Aorta (tissue), 5 donors: ENCODE measurements at places on chromosomes 5 and 9. TPM values are rescaled to one million over a fixed set of nuclear protein-coding genes. Genes with fewer than 3 reads are reported as not detected.

DNA sequence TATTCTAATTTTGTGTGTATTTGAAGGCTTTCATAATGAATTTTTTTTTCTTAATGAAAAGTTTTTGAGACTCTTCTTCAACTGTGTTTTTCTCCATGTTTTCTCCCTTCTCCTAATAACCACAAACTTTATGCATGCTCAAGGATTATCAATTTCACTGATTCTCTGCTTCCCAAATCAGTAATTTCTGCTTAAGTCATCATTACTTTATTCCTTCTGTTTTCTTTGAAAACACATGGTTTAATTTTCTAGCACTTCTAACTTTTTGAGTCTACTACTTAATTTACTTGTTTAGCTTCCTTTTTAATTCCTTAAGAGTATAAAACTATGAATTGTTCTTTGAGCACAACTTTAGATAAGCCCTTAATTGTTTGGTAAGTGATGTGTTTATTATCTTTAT lies 11.5 kb upstream of the FBN2 start:
- no peaks in the 10 kb centered on the region for H3K27me3 ChIP-seq
- no peaks in the 10 kb centered on the region for H3K36me3 ChIP-seq
- no peak overlapping the region for H3K4me3 ChIP-seq

DNA sequence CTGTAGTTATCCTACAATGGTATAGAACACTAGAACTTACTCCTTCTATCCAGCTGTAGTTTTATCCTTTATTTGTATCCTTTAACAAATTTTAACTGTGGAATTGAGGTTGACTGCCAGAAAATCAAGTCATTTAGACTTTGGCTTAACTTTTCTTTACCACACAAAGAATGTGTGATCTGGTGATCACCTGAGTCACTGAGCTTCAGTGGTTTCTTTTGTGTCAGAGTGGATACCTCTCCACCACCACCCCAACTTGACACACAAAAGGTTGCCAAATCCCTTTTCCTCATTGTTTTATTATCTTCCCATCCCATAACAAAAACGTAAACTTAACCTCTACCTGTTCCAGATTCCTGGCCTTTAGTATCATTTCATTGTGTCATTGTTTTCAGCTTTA lies 5.5 kb downstream of the OTULIN start:
- no peak for DNase-seq
- H3K27ac ChIP-seq = no peak overlapping the region
- no peak overlapping the region for H3K4me3 ChIP-seq
- H3K4me1 ChIP-seq = peaks cover 6% of the 10 kb centered on the region

GRCh38 chr5:149130121-149130914 lies 11.0 kb upstream of the ABLIM3 start:
- no peaks in the 10 kb centered on the region for H3K36me3 ChIP-seq
- no peak overlapping the region for H3K4me3 ChIP-seq
- H3K27me3 ChIP-seq = no peaks in the 10 kb centered on the region
- no peak for DNase-seq
- H3K4me1 ChIP-seq = no peaks in the 10 kb centered on the region

DNA sequence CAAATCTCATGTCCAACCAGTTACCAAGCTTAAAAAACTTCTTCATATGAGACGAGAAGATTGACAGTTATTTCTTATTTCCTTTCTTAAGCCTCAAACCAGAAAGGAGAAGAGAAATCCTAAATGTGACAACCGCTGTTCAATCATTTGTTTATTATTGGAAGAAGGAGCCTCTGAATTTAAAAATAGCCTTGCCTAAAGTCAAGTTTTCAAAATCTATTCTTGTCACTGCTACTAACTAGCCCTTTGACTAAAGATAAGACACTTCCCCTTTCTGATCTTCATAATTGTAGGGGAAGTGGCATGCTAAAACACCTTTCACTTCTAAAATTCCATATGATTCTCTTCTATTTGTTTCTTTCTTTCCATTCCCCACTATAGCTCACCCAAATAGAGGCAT lies 106.2 kb upstream of the EMB start:
- no peak overlapping the region for H3K27ac ChIP-seq
- no peaks in the 10 kb centered on the region for H3K4me1 ChIP-seq
- no peaks in the 10 kb centered on the region for H3K36me3 ChIP-seq
- H3K27me3 ChIP-seq = no peaks in the 10 kb centered on the region
- DNase-seq = no peak
- H3K4me3 ChIP-seq = no peak overlapping the region

DNA sequence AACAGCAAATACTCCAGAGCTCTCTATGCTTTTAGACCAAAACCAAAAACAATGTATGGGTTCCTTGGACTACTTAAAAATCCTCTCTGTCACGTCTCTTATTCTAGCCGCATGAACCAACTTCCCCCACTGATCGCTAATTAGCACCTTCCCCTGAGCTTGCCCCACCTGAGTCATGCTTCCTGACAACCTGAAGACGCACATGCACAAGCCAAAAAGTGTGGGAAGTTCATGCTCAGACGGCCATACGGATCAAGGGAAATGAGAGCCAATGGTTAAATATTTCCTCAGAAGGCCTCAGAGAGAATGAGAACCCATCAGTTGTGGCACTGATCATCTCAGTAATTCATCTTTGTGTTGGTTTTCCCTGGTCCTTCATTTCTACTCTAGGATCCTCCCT lies 199.7 kb downstream of the BNC2 start:
- no peak for DNase-seq
- no peaks in the 10 kb centered on the region for H3K36me3 ChIP-seq
- H3K4me1 ChIP-seq = peaks cover 2% of the 10 kb centered on the region
- H3K4me3 ChIP-seq = no peak overlapping the region
- H3K27me3 ChIP-seq = no peaks in the 10 kb centered on the region

GRCh38 chr9:72977670-72978069 lies 24.8 kb upstream of the ALDH1A1 start:
- no peaks in the 10 kb centered on the region for H3K36me3 ChIP-seq
- peaks cover 9% of the 10 kb centered on the region for H3K4me1 ChIP-seq
- DNase-seq = no peak
- H3K4me3 ChIP-seq = no peak overlapping the region

- no peaks in the 10 kb centered on the region for H3K4me1 ChIP-seq
- no peak overlapping the region for H3K4me3 ChIP-seq
- no peak overlapping the region for H3K27ac ChIP-seq
- H3K36me3 ChIP-seq = no peaks in the 10 kb centered on the region
- no peaks in the 10 kb centered on the region for H3K27me3 ChIP-seq
- no peak for DNase-seq
Observed at GRCh38 chr9:96057155-96057554, 181.7 kb downstream of the ERCC6L2 start.

Gene TTF1
- total RNA-seq = 14.3 TPM

DNA sequence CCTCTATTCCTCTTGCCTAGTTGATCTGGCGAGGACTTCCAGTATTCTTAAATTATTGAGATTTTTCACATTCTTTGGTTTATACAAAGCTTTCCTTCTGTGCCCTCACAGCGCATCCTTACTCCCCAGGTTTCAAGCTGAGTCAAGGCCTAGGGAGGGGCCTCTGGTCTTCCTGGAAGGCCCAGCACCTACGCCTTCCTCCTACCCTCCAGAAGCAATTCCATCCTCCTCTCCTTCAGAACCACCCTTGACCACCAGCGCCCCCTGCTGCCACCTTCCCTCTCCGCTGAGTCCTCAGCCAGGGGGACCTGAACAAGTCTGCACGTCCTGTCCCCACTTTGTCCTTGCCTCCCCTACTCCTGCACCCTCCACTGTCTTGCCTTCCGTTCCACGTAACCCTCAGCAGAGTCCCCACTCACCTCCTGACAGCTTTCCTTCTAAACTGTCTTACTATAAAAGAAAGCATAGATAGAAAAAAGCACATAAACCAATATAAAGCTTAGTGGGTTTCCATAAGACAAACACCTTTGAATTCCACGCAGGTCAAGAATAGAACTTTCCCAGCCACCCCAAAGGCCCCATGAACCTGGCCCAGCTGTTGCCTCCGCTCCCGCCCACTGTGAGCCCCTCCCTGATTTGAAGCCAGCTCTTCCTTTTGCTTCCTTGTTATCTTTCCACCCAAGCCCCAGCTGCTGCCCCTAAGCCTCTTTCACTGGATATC lies 63.0 kb upstream of the CTSL start:
- H3K27me3 ChIP-seq = no peaks in the 10 kb centered on the region
- H3K36me3 ChIP-seq = no peaks in the 10 kb centered on the region
- DNase-seq = peak; percentile 81

Gene RPL12
- total RNA-seq = 875 TPM

DNA sequence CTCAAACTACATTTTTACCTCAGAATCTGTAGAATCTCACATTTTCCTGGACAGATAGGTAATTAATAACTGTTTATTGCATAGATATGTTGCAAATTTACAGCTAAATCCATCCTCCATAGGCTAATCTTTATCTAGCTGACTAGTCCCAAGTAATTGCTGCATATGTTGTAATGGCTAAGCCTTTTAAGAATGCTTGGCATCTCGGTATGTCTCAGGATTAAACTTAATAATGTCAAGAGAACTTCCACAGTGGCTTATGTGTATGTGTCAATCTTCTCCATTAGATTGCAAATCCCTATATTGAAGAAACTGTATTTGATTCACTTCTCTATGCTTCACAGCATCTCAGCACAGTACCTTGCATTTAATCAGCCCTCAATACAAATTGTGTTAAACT lies 131.9 kb downstream of the PRDM9 start:
- DNase-seq = no peak
- no peaks in the 10 kb centered on the region for H3K36me3 ChIP-seq
- no peak overlapping the region for H3K27ac ChIP-seq
- no peak overlapping the region for H3K4me3 ChIP-seq
- no peaks in the 10 kb centered on the region for H3K4me1 ChIP-seq
- H3K27me3 ChIP-seq = no peaks in the 10 kb centered on the region

DNA sequence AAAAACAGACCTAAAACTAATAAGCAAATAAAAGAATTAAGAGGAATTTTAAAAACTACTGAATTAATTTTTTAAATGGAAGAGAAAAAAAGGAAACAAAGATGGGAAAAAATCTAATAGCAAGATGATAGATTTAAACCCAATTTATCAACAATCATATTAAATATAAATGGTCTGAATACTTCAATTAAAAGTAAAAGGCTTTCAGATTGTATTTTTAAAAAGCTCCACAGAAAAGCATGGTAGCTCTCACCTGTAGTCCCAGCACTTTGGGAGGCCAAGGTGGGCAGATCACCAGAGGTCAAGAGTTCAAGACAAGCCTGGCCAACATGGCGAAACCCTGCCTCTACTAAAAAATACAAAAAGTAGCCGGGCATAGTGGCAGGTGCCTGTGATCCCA lies 11.3 kb upstream of the TSLP start:
- no peak overlapping the region for H3K27ac ChIP-seq
- H3K27me3 ChIP-seq = no peaks in the 10 kb centered on the region
- H3K4me3 ChIP-seq = no peak overlapping the region
- no peaks in the 10 kb centered on the region for H3K4me1 ChIP-seq

DNA sequence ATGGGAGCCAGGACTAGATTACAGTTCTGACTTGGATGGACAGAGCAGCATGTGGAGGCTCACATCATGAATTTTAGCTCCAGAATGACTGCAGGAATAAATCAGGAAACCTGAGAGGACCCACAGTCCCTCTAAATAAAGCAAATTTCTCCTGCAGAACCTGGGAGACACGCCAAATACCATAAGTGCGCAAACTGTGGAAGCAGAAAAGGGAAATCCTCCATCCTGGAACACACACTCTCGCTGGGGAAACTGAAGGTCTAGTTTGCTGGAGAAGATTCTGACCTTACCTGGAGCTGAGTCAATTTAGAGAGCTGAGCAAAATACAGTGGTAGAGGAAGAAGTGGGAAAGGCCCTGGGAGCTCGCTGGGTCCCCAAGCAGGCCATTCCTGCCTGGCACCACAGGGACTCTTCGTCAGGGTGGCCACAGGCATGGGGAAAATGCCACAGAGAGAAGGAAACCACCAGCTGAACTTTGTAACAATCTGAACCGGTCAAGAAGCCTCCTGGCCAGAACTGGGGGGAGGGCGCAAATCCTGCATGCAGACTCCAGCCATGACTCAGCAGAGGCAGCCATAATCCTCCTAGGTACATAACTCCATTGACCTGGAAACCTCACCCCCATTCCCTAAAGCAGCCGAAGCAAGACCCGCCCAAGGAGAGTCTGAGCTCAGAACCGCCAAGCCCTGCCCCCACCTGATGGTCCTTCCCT lies 390.9 kb downstream of the LRRC70 start:
- H3K36me3 ChIP-seq = no peaks in the 10 kb centered on the region
- H3K27ac ChIP-seq = no peak overlapping the region
- DNase-seq = no peak
- no peak overlapping the region for H3K4me3 ChIP-seq

DNA sequence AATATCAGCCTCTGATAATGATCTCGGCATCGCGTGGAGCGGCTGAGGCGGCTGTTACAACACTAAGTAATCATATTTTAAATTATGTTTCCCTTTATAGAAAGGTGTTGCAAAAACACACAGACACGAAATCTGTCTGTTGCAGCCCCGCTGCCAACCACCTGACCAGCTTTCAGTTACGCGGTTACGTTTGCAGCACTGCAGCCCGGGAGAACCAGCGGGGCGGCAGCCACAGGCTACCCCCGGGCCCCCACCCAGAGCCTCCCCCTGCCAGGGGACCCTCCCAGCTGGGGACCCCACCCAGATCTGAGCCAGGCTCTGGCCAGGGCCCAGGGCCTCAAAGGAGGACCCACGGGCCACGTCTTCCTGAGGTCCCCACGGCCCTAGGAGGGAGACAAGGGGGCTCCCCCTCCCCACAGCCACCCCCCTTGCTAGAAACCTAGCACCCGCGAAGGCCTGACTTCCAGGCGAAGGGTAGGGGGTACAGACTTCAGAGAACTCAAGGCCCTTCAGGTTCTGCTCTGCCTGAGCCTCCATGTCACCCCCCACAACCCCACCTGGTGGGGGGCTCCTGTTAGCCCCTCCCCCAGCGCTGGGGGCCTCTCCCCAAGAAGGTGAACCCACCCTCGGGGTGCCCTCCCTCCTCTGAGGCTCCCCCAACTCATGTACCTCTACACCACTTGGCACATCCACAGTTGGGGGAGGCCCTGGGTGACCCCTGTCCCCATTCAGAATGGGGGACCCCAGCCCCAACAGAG lies 6.0 kb downstream of the NACC2 start:
- H3K27ac ChIP-seq = no peak overlapping the region
- H3K36me3 ChIP-seq = no peaks in the 10 kb centered on the region

Gene KCNV2
- total RNA-seq = not detected

Gene ZNF354C
- 10.2 TPM for total RNA-seq

DNA sequence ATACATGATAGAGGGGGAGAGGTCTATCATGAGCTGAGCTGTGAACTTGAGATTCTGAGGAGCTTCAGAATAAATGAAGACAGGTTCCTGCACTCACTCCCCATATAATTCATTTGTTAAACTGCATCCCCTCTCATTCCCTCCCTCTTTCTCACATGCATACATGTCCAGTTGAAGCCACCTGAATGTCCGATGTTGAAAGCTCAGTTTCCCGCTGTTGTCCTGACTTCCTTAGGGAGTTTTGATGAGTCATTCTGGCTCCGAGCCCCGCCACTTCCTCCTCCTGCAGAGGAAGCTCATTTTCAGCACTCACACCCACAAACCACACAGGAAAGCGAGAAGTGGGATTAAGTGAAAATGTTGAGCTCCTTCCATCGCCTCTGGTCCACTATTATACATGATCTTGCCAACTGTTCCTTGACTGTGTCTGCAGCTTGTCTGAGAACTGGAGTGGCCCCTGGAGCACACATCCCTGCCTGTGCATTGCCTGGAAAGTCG lies 121.2 kb downstream of the CEMIP2 start:
- no peak overlapping the region for H3K4me3 ChIP-seq
- no peaks in the 10 kb centered on the region for H3K36me3 ChIP-seq
- no peak overlapping the region for H3K27ac ChIP-seq
- no peaks in the 10 kb centered on the region for H3K27me3 ChIP-seq
- DNase-seq = peak; percentile 86

GRCh38 chr5:53882006-53882675 lies 321.7 kb downstream of the NDUFS4 start:
- H3K4me3 ChIP-seq = no peak overlapping the region
- H3K4me1 ChIP-seq = no peaks in the 10 kb centered on the region
- DNase-seq = no peak
- H3K27ac ChIP-seq = no peak overlapping the region
- no peaks in the 10 kb centered on the region for H3K27me3 ChIP-seq
- no peaks in the 10 kb centered on the region for H3K36me3 ChIP-seq
